ENCODE measurements at places on chromosomes 16 and 17.

DNA sequence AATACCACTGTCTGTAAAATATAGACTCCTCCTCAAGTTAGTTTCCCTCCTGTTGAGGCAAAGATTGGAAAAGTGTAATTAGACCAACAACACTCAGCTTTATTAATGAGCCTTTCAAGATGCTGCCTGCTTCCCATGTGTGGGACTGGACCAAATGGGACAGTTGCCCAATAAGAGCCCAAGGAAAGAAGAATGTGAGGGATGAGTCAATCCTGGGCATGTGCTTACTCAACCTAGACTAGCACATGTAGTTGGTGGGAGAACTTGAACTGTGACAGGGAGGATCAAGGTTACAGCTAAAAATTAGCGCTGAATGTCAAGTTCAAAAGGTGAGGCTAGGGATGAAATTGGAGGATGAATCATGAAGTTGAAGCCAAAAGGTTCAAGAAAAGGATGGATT is 435.5 kb downstream of the CA10 start:
- no peak for DNase-seq

DNA sequence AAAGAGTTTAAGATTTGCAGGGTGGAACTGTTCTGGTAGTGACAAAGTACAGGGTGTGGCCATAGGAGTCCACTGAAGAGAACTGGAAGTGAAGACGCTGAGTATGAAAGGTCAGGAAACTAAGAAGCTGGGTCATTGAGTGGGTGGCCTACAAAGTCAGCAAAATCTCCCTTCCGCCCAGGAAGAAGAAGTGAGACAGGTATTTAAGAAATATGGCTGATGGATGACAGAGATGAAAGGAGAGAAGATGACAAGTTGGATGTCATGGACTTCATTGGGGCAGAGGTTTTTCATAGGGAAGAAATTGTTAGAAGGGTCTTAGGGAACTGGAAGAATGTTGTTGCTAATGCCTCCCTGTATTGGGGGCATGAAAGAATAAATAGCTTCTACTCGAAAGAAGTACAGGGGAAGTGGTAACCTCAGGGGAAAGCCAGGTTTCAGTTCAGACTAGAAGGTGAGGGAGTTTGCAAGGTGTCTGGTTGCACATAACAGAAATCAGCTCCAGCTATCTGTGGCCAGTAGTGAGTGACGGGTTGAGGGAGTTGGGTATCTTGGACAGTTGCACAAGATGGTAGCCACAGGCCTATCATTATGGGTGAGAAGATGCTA is 33.6 kb upstream of the MED13 start:
- no peak for DNase-seq

GRCh38 chr16:87415441-87415840 is 23.3 kb downstream of the MAP1LC3B start:
- no peak for DNase-seq

DNA sequence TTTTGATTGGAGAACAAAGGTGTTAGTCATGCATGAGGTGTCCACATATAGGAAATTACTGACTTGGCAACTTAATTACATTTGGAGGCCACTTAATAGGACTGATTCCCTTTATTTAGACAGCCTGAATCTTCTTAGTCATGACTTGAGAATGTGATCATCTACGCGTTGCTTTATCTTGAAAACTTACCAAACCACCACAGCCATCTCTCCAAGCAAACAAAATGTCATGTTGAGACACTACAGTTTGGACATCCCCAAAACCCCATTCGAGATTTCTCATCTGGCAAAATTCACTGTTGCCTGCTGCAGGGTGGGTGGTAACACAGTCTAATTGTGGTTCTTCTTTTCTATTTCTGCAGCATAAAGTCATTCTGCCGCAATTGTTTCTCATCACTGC is 176.5 kb upstream of the CDH5 start:
- DNase-seq: no peak

Data from activated T-cell treated with anti-CD3 and anti-CD28 coated beads for 24 hours (primary cell).